GOT3 (cell line): ENCODE measurements at places on chromosomes 11 and 22.

- DNase-seq = no peak
These were observed 16.9 kb downstream of the SERPINH1 start for GRCh38 chr11:75578977-75579376.

DNA sequence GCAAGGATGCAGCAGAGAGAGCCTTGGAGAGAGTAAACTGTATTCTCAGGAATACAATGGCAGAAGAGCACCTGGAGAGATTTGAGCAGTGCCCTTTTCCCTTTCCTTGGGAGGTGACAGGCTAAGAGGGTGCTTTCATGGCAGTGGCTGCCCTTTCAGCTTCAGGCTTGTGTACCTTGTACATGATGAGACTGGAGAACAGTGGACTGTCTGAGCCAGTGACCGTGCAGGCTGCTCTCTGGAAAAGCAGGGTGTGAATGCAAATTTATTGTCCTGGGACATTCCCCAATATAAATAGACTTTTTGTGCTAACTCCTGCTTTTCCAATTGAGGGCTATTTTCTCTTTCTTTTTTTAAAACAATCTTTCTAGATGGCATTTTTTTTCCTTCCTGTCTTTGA lies 99.3 kb downstream of the TRIM44 start:
- DNase-seq = no peak

- no peak for DNase-seq
These were observed 40.6 kb upstream of the CRTAM start for GRCh38 chr11:122797651-122798050.

DNA sequence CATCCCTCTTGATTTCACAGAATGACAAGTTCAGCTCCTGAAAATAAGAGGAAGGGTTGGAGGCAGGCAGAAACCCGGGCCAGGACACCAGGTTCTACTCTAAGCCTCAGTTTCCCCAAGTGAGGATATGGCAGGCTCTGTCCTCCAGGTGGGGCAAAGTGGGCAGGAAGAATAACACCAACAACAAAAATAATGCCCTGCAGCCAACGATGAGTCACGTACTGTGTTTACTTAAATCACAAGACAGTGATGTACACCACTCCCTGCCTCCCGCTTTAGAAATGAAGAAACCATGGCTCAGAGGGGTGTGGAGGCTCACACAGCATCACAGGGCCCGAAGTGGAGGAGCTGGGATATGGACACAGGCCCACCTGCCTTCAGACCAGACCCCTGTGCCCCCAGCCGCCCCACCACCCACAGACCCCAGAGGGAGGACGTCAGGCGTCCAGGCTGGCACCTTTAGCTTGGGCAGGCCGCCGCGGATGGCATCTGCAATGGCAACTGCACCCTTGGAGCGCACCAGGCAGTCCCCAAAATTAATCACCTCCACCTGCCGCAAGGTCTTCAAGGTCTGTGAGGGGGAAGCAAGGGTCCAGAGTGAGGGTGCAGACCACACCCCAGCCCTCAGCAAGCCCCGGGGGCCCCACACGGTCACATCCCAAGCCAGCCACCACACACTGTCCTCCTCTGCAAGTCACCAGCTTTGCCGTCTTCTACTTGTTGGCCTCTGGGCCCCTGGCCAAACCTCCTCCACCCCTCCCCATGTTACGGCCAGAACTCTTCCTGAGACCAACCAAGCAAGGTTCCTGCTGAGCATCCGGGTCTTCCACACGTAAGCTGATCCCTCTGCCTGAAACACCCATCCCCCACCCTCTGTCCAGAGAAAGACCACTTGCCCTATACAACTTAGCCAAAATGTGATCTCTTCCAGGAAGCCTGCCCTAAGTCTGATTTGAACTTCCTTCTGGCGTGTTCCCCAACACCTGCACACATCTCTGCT lies 15.8 kb upstream of the CHADL start:
- no peak for DNase-seq

- DNase-seq = no peak
These were observed 86.5 kb upstream of the B3GAT1 start for GRCh38 chr11:134498326-134499139.

DNA sequence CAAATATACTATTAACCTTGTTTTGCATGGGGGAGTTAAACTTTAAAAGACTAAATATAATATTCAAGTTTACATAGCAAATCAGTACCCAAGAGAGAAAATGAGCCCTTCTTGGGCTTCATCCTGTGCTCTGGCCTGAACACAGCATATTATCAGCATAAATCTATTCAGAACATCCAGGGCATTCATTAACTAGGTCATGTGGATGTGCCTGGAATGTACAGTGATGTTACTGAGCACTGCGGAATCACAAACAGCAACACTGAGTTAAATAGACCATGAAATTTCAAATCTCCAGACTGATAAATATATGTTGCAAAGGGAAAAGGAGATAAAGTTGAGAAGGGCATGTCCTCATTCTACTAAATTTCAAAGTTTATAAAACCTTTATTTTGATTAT lies 426.4 kb downstream of the AASDHPPT start:
- DNase-seq = no peak

DNA sequence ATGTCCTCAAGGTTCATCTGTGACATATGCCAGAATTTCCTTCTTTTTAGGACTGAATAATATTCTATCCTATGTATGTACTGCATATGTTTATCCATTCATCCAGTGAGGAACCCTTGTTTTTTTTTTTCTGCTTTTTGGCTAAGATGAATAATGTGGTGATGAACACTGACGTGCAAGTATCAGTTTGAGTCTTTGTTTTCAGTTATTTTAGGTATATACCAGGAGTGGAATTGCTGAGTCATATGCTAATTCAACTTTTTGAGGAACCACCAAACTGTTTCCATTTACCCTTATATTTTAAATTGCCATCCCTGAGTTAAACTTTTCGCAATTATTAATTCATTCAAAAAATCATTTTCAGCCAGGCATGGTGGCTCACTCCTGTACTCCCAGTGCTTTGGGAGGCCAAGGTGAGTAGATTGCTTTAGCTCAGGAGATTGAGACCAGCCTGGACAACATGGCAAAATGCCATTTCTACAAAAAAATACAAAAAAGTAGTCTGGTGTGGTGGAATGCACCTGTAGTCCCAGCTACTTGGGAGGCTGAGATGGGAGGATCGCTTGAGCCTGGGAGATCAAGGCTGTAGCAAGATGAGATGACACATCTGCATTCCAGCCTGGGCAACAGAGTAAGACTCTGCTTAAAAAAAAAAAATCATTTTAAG lies 64.2 kb downstream of the MICAL2 start:
- no peak for DNase-seq

GRCh38 chr22:44192098-44192815 lies 11.5 kb downstream of the PARVG start:
- no peak for DNase-seq

DNA sequence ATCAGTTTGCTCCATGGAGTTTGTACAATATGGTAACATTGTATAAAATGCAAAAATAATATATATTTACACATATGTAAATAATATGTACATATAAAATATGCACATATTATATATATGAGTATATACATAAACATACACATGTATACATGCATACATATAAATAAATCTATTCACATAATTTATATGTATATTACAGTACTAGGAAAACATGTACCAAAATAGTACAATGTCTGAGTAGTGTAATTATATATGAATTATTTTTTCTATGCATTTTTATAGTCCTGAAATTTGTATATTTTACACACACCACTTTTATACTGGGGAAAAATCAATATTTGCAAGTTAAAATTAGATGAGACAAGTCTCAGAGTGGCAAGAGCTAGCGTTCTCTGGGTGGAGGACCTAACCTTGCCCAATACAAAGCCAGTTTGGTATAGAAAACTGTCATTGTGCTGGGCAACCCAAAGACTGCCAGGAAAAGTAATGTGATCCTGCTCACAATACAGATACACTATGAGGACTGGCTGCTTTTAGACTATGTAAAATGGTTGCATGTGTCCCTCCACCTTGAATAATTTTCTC lies 889.4 kb downstream of the LRRC4C start:
- DNase-seq = no peak

DNA sequence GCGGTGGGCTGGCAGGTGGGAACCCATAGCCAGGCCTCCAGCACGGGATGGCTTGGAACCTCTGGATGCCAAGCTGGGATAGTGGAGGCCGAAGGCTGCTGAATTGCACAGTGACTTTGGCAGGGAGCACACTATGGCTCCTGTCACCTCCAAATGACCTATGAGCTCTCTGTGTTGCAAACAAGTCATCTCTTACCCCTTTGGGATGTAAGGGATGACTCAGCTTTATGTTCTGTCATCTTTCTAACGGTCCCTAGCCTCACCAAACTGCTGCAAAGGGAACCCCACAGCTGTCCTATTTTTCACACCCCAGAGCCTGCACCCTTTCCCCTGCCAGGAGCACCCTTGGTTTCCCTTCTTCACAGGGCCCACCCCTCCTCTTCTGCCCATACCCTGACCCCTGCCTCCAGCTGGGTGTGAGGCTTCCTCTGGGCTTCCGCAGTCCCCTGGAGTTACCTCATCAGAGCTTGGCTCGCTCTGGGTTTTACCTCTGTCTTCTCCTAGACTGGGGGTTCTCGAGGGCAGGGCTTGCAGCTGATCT lies 2.7 kb upstream of the SCUBE1 start:
- no peak for DNase-seq

- DNase-seq = no peak
These were observed 389.1 kb downstream of the ETS1 start for GRCh38 chr11:128198216-128198772.

DNA sequence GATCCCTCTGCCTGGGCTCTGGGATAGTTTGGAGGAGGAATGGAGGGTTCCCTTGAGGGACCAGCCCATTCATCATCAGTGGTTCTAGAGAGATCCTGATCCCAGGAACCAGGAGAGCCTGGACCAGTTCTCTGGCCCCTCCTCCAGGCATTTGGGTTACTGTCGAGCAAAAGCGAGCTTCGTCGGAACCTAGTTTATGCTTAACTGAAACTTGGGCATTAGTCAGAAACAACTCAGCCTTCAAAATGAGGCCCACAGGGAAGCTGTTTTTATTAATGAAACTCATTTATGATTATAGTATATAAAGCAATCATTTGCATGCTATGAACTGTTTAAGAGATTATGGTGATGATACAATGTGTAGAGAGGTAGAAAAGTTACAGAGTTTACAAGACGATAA lies 61.4 kb downstream of the LIF start:
- no peak for DNase-seq

GRCh38 chr11:134652586-134653255 lies 240.7 kb upstream of the B3GAT1 start:
- DNase-seq = no peak
